ENCODE measurements at places on chromosomes 16 and 17.

GRCh38 chr16:87924041-87924810 is 12.1 kb downstream of the CA5A start:
- DNase-seq = peak; percentile 65

DNA sequence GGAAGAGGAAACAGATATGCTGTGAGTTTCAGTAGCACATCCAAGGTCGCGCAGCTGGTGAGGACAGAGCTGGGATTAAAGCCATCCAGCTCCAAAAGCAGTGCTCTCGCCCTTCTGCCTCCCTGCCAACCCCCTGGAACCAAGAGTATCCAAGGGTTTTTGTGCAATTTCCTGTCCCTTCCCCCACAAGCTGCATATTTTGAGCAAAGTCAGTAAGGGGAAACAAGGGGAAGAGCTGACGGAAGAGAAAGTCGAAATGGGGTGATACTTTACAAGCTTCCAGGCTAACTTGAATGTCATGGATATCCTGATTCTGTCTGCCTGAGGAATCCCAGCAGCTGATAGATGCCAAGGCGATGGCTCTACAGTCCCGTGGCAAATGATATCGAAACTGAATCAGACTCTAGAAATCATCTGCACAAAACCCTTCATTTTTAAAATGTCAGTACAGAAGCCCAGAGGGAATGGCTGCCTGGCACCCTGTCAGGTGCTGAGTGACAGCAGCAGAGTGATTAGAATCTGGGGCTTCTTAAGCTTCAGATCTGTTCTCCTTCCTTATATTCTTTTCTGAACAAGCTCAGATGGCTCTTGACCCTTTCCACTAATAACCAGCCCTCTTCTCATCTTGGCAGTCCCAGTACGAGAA is 42.9 kb upstream of the TEKT3 start:
- DNase-seq = no peak

DNA sequence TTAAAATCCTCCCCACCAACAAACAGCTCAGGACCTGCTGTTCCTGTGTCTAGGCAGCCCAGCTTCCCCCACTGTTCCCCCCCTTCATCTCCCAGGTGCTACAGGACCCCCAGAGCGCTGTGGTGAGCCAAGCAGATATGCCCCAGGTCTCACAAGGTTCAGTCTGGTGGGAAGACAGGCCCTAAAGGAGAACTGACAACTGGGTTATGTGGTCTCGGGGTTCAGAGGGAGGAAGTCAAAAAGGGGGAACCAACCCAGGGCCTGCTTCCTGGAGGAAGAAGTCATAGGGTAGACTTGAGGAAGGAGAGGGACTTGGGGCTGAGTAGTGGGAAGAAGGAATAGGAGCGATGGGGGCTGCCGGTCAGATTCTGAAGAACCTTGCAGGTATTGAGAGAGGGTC is 2.6 kb downstream of the RIPOR1 start:
- no peak for DNase-seq

DNA sequence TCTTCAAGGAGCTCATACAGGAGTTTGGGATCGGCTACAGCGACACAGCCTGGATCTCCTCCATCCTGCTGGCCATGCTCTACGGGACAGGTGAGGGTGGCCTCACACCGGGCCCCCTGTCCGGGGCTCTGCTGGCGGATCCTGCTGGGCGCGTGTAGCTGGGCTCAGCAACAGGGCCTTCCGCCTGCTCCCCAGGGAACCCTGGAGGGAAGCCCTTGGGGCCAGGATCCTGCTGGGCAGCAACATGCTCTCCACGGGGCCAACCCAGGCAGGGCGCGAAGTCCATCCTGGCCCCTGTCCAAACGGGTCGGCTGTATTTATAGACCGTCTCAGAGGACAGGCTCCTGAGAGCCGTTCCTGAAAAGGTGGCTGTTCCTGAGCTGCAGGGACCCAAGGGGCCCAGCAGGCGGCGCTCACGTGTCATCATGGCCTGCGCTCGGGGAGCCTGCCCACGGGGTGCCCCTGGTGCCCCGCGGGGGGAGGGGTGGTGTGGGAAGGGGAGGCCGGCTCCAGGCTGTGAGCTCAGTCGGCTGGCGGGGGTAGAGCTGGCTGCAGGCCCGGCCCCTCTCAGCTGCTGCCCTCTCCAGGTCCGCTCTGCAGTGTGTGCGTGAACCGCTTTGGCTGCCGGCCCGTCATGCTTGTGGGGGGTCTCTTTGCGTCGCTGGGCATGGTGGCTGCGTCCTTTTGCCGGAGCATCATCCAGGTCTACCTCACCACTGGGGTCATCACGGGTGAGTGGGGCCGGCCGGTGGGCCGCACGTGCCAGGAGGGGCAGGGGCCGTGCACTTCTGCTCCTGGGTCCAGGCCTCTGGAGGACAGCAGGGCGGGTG is 7.5 kb downstream of the SLC16A3 start:
- DNase-seq = peak; percentile 62

DNA sequence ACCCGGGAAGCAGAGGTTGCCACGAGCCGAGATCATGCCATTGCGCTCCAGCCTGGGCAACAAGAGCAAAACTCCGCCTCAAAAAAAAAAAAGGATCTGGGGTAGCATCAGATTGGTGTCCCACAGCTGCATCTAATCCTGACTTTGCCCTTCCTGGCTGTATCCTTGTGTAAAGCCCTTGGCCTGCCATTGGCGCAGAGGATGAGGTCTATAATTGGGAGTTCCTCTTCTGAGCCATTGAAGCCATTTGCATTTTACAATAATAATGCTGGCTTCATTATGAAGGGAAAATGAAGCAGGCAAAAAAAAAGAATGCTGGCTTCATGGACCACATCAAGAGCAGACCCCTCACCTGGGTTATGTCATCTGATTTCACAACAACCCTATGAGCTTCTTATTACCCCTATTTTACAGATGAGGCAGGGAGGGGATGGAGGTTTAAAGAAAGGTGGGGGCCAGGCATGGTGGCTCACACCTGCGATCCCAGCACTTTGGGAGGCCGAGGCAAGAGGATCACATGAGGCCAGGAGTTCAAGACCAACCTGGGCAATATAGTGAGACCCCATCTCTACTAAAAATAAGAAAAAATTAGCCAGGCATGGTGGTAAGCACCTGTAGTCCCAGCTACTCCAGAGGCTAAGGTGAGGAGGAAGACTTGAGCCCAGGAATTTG is 1.2 kb upstream of the LITAFD start:
- no peak for DNase-seq

Data from GM12865 (cell line).